ENCODE measurements at places on chromosomes 3 and 15.

DNA sequence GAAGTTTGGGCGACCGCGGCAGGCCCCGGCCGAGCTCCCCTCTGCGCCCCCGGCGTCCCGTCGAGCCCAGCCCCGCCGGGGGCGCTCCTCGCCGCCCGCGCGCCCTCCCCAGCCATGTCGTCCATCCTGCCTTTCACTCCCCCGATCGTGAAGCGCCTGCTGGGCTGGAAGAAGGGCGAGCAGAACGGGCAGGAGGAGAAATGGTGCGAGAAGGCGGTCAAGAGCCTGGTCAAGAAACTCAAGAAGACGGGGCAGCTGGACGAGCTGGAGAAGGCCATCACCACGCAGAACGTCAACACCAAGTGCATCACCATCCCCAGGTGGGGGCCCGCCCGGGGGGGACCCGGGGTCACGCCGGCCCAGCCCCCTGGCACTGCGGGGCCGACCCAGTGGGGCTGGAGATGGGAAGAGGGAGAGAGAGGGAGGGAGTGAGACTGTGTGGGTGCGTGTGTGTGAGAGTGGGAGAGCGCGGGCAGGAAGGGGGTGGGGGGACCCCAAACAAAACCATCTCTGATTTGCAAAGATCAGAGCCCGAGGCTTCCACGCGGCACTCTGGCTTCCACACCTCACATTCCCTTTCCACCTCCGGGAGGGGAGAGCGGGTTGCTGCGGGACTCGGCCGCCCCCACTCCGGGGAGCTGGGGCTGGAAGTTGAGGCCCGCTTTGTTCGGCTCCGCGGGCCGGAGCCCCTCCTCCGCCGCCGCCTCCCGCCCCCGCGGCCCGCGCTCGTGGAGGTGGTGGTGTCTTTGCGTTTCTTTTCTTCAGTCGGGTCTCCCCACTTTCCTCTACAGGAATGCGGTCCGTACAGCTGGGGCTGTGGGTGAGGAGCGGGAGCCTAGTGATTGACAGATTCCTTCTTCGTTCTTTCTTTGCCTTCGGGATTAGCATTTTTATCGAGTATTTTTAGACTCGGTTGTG is 898 bp downstream of the SMAD3 start:
- peak; percentile 68 for DNase-seq

DNA sequence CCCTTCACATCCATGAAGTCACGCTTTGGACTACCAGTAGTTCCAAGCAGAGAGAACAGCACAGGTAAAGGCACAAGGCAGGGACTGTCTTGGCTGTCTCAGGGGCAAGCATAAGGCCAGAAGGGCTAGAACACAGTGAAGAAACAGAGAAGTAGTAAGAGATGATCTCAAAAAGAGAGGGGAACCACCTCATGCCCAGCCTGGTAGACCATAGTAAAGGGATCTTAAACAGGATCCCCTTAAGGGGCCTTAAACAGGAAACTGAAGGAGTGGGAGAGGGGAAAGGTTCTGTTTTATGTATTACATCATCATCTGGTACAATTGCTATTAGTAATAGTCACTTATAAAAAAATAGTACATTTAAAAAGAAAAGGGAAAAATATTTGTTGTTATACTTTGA is 25.8 kb downstream of the P2RY1 start:
- no peak for DNase-seq

DNA sequence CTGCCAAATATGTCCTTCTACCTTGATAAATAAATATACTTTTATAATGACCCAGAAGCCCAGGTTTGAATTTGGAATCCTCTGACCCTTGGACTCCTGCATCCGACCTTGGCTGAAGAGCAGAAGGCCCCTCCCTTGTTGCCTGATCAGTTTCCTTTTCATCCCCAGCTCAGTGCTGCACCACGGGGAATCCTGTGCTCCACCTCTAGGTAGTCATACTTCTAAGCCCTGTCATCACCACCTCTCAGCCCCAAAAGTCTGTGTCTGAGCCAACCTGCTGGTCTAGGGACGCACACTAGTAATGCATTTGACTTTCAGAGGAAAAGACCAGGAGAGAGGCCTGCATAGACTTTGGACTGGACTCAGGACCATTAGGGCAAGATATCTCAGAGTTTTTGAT is 310.6 kb downstream of the NLGN1 start:
- DNase-seq = peak; percentile 6

DNA sequence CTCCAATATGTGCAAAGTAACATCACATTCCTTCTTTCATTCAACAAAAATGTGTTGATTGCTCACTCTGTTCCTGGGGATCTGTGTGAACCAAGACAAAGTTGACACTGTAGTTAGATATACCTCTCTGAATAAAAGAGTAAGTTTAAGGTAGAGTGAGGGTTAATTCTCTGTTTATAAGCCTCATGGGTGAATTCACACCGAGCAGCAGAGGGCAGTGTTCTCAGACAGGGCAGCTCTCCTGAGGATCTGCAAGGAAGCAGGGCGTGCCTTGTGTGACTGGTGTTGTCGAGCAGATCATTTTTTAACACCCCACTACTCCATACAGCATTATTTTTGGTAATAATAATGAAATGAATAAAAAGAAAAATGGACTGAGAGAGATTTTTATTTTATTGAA is 34.4 kb downstream of the PAQR9 start:
- no peak for DNase-seq

DNA sequence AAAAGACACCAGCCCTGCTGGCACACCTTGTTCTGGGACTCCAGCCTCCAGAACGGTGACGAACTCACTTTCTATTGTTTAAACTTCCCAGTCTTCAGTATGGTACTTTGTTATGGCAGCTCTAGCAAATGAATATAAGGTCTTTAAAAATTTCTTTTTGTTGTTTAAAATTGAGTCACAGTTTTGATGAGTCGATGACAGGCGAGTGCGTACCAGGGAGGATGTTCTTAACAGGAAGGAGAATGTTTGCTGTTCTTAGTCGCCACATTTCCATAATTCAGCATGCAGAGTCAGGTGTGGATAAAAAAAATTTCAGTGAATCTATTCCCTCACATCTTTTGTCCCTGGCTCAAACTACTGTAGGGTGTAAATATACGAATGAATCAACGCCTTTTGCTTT is 12.4 kb downstream of the DNASE1L3 start:
- no peak for DNase-seq

DNA sequence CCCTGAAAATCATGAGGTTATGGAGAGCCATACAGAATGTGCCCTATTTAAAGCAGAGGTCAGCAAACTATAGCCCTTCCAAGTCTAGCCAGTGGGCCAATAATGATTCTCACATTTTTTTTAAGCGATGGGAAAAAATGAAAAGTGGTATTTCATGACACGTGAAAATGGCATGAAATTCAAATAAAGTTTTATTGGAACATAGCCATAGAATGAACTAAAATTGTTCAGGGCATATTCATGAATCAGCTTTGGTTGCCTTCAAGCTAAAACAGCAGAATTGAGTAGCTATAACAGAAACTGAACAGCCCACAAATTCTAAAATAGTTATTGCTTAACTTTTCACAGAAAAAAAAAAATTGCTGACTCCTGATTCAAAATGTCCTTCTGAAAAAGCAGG is 104.5 kb downstream of the TFG start:
- DNase-seq = no peak

DNA sequence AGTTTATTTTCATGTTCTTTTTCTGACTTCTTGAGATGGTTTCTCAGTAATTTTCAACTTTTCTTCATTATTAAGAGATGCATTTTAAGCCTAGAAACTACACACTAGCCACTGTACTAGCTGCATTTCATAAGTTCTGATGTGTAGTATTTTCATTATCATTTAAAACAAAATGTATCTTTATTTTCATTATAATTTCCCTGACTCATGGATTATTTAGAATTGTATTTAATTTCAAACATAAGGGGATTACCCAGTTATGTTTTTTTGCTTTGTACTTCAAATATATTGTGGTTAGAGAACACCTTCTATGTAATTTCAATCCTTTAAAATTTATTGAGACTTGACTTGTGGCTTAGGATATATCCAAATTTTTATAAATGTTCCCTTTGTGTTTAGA is 44.5 kb downstream of the STT3B start:
- DNase-seq = no peak

- DNase-seq = no peak
Observed at GRCh38 chr15:85324202-85324601, 56.2 kb upstream of the AKAP13 start.

DNA sequence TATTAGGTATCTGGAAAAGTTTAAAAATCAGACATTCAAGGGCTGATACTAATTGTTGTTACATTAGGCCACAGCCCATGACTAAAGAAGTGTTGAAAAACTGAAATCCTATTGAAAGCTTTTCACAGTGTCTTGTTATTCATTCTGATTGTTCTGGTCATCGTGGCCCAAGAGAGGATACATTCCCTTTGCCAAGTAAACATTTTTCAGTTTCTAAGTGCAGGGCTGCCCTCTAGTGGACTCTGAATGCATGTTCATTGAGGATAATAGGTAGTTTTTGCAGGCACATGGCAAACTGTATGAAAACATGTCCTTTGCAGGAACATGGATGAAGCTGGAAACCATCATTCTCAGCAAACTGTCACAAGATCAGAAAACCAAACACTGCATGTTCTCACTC is 181.1 kb downstream of the MYRIP start:
- DNase-seq = peak; percentile 67

Data from small intestine (tissue), 16 donors.